ENCODE measurements at places on chromosomes 3 and 15.
A peak's percentile ranks its signal among the peaks of the same experiment; 100 is the strongest.

DNA sequence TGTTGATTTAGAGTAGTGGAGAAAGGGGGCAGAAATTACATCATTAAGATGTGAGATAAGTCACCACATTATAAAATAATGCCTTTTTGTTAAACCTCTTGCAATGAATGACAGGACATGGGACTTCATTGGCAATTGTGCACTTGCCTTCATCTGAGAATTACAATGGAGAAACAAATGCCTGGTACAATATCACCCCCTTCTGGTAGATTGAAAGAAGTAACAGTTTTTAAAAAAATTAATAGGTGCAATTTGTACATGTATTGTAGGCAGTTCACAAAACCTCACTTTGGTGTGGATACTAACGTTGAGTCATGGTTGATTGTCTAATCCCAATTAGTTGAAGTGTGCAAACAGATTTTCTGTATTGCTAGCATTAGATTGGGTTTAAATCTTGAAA, 4.6 kb upstream of the P2RY14 start:
- peak; percentile 59 for DNase-seq

DNA sequence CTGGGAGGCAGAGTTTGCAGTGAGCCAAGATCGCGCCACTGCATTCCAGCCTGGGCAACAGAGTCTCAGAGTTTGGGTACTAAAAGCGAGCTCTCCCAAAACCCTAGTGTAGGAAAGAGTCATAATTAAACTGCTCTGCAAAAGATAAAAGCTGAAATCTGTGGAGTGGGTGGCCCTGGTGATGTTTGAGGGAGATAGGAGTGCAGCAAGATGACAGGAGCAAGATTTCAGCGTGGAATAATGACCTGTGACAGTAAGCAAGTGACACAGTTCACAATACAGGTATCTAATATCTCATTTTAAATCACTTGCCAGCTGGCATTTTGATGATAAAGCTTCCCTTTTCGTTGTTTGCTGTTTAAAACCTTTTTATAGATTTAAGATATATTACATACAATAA, 79.3 kb downstream of the MDFIC2 start:
- DNase-seq, result no peak

DNA sequence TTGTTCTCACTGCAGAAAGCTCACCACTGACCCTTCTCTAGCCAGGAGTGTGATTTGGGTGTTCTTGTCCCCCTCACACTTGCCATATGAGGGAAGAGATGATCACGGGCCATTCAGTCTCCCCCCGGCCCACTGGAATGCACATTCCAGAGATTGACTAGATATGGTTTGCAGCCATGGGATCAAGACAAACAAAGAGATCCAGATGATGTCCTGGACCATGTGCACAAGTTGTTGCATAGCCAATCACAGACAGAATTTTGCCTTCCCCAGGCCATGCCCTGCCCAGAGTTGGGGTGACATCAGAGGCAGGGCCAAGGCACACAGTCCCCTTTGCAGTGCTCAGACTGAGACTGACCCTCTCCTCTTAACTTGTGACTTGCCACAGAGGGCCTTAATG, 14.8 kb downstream of the MUC13 start:
- no peak for DNase-seq

DNA sequence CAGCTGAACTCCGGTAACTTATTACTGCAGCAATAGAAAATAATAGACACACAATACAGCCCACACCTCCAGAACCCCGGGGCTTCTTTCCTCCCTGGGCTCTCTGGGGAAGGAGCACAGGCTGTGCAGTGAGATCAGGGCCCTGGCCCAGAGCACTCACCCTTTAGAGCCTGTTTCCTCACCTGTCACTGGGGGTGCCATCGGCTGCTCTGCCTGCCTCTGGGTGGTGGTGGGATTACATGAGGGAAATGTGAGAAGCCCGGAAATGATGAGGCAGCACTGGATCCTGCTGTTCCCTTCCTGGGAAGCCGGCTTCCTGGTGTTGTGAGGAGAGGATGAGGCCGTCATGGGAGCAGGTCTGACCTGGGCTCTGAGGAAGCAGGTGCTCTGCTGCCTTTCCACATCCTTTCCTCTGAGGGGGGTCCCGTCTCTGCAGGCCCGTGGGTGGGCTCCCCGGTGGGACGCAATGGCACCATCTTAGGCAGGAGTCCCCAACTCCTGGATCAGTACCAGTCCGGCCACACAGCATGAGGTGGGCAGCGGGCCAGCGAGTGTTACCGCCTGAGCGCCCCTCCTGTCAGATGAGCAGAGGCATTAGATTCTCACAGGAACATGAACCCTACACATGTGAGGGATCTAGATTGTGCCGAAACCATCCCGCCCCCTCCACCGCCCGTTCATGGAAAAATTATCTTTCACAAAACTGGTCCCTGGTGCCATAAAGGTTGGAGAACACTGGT, 220.9 kb upstream of the CTDSPL start:
- no peak for DNase-seq

DNA sequence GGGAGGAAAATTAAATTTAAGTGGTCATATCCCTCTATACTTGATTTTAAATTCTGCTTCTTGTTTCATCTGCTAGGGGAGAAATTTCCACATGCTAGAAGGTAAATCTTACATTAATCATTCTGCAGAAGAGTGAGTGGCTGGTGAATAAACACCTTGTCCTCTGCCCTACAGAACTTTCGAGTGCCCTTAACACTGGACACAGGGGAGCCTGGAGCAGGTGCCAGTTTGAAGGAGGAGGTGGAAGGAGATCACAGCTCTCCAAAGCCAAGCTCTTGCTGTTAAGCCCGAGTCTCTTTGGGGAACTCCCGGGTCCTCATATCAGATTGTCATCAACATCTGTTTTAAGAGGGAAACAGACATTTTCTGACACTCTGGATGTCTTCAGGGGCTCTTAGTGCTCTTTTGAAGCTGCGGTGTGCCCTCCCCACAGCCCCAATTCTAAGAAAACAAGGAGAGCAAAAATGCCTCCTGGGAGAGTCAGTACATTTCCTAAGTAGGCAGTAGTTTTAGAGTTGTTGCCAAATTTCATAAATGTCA, 31.3 kb downstream of the LAMP3 start:
- DNase-seq, result no peak
